ENCODE measurements at places on chromosomes 2 and 18.

DNA sequence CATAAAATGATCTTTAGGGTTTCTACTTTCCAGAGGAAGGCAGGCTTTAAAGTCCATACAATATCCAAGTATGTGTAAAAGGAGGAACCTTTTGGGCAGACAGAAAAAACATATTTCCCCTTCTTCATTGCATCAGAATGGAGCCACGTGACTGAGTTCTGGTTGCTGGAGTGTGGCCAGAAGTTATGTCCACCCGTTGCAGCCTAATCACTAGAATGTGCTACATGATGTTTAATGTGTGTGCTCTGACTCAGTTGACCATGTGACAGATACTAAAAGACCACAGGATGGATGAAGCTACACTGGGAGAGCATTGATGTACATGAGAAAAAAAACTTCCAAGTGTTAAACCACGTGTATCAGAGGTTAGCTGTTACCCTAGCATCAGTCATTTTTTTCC lies 460.9 kb downstream of the RIT2 start:
- no peak for DNase-seq

- DNase-seq, result no peak
Observed at GRCh38 chr2:64331114-64331645, 122.8 kb upstream of the LGALSL start.

DNA sequence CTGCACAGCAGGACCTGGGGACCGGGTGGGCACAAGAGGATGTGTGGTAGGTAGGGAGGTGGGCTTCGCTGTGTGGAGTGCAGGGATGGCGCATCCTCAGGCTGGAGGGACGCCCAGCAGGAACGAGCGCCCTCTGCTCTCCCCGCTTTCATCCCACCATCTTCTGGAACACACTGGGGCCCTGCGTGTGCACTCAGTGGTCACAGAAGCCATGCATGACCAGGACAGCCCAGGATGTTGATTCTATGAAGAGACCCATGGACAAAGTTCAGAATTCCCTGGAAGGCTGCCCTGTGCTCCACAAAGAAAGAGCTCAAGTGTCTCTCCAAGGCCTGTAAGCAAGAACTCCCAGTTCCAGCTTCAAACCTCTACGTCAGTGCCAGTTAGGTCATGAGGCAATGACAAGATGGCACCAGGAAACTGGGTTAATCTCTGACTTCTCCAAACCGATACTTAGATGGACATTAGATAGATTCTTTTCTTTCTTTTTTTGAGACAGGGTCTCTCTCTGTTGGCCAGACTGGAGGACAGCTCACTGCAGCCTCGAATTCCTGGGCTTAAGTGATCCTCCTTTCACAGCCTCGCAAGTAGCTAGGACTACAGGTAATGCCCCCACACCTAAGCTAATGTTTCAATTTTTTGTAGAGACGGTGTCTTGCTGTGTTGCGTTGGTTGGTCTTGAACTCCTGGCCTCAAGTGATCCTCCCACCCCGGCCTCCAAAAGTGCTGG lies 3.4 kb downstream of the SLC66A2 start:
- DNase-seq, result no peak

- DNase-seq, result no peak
Observed at GRCh38 chr2:224846161-224846560, 130.0 kb upstream of the CCDC195 start.

- peak; percentile 73 for DNase-seq
Observed at GRCh38 chr2:72778410-72778809, 47.4 kb downstream of the EXOC6B start.

DNA sequence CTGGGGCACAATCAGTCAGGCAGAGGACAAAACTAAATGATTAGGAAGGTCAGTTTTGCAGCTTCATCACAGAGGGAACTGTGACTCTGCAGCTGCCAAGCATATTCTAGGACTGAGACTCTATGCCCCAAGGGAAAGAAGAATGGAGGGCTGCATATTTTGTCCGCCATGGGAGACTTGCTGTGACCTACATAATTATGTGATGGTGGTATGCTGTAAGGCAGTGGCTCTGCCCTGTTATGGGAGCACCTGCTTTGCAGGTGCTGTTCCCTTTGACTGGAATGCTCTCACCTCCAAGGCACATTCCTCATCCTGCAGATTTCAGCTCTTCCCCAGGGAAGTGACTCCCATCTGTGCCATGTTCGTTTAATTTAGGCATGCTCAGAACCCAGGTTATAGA lies 261.9 kb upstream of the EPHA4 start:
- no peak for DNase-seq

DNA sequence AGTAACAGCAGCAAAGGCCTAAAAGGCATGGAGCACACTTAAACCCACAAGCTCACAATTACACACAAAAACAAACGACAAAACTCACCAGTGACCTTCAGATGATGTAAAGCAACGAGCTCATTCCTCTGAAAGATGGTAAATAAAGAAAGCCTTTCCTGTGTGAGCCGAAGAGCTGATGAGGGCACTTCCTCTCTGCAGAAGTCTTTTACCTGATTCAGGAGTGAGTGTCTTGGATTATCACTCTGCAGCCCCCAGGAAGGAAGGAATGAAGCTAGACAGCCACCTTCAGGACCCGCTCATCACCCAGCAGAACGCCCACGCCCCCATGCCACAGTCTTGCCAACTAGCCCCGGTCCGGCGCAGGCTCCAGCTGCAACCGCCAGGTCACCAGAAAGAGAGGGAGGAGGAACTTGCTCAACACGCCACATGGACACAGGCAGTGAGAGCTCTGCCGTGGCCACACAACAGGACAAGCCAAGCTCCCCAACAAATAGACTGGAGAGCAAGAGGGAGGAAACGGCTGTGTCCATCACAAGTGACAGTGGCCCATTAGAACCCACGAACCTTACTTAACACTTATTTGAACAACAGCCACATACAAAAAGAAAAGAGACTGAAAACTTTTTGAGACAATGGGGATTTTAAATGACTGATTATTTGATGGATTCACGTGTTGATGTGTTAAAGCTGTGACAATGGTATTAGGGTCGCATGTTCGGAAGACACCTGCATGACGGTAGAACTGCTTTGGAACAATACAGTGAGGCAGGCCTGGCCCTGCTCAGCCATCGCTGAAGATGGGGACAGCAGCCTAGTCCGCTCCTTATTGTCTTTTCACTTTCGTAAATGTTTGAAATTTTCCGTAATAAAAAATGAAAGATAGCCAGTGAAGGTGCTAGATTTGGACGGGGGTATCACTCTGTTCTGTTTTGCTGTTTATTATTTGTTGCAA lies 127.3 kb downstream of the HDAC4 start:
- no peak for DNase-seq

DNA sequence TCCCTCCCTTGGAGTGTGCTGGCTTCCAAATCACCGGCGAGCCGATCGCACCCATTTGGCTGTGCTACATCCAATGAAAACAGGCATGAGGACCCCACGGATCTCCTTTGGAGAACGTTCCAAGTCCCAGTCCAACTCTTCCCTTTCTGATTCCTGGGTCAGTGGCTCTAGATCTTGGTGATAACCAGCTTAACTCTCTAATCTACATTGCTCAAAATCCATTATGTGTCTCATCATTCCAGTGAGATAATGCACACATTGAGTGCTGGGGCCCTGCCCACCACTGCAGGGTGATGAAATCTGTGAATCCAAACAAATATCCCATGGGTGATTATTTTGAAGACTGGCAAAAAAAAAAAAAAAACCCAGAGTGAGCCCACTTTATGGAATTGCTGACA lies 232.7 kb upstream of the COPS8 start:
- DNase-seq, result no peak

- no peak for DNase-seq
Observed at GRCh38 chr2:207926989-207927300, 98.4 kb downstream of the PLEKHM3 start.

GRCh38 chr2:208872591-208872990 lies 466.0 kb downstream of the PTH2R start:
- peak; percentile 89 for DNase-seq

- no peak for DNase-seq
Observed at GRCh38 chr2:214477305-214477704, 66.5 kb downstream of the VWC2L start.

GRCh38 chr2:121140734-121141133 lies 144.3 kb downstream of the TFCP2L1 start:
- DNase-seq, result no peak

DNA sequence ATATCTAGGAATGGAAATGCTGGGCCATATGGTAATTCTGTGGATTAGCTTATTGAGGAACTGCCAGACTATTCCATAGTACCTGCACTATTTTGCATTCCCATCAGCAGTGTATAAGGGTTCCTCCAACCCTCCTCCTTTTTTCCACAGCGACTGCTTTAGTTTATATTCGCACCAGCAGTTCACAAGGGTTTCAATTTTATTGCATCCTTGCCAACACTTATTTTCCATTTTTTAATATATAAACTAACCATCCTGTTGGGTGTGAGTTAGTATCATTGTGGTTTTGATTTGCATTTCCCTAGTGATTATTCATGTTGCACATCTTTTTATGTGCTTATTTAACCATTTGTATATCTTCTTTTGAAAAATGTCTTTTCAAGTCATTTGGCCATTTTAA lies 67.0 kb downstream of the NAT8 start:
- no peak for DNase-seq

DNA sequence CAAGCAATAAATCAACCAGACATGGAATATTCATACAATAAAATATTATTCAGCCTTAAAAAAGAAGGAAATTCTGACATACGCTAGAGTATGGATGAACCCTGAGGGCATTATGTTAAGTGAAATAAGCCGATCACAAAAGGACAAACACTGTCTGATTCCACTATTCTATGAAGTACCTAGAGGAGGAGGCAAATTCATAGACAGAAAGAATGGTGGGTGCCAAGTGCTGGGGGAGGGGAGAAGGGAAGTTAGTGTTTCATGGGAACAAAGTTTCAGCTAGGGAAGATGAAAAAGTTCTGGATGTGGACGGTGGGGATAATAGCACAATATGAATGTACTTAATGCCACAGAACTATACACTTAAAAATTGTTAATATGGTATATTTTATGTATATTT lies 19.8 kb downstream of the SMAD7 start:
- no peak for DNase-seq

DNA sequence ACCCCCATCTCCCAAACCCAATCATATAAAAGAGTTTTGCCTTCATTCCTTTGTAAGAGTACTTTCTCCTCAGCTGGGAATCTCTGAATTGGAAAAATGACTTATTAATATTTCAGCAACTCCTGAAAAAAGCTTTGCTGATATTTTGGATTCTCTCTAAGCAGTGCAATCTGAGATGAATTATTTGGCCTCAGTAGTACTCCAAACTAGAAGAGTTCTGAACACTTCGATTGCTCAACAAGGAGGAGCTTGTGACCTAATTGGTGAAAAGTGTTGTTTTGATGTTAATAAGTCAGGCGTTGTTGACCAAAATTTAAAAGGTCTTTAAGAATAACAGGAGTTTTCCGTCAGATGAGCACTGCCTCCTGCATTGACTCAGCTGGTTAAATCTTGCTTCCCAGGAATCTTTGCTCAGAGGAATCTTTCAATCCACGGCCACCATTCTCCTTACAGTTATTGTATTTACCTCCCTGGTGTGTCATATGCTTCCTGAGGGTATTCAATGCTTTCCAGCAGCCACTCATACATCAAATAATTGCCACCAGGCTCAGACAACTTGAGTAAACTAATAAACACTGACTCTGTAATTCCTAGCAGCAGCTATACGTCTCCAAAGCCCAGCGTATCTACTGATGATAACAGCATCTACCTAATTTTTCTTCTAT lies 24.5 kb upstream of the LIPG start:
- no peak for DNase-seq

DNA sequence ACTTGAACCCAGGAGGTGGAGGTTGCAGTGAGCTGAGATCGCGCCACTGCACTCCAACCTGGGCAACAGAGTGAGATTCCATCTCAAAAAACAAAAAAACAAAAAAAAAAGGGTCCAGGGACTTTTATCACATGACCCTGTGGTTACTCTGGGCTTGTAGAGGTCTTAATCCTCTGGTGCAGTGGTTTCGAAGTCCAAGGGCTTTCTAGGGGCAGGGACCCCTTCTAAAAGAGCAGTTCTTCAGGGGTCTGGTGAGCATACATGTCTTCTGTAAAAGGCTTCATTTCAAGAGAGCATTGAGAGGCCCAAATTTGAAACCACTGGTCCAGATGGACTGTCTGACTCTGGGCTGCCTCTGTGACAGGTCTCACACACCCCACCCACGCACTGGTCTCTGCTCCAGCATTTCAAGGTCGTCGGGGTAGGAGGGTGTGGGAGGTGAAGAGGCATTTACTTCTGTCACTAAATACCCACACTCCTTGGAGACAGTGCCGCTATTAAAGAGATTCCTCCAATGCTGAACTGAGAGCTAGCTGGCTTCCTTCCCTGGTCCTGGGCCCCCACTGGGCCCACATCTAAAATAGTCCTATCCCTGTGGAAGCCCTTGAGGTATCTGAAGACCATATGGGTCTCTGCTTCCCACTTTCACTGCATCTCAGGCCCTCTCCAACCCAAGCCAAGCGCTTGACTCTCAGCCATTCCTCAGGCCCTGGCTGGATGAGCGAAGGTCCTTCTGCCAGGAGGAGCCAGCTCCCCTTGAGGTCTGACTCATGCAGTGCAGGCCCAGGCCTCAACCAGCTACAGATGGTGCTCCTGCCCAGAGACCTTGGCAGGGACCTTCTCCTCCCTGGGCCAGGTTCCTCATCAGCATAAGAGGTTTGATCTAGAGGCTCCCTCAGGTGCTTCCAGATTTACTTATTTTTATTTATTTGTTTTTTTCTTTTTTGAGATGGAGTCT lies 44.8 kb downstream of the PAX8 start:
- DNase-seq, result peak; percentile 50

DNA sequence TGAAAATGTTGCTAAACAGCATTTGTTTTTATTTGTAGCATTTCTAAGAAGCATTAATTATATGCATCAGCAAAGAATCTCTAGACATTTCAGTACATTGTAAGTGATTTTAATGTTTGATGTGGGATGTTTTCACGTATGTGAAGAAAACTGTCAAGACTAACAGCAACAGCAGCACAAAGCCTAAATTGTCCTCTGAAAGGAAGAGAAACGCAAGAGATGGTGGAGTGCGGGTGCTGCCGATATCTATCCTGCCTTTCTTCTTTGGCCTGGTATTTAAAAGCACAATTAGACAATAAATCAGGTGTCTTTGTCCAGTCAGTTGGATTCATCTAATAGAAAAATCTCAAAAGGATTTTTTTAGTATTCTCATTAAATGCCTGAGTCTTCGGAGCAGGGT lies 3.1 kb downstream of the TWIST2 start:
- DNase-seq, result no peak

DNA sequence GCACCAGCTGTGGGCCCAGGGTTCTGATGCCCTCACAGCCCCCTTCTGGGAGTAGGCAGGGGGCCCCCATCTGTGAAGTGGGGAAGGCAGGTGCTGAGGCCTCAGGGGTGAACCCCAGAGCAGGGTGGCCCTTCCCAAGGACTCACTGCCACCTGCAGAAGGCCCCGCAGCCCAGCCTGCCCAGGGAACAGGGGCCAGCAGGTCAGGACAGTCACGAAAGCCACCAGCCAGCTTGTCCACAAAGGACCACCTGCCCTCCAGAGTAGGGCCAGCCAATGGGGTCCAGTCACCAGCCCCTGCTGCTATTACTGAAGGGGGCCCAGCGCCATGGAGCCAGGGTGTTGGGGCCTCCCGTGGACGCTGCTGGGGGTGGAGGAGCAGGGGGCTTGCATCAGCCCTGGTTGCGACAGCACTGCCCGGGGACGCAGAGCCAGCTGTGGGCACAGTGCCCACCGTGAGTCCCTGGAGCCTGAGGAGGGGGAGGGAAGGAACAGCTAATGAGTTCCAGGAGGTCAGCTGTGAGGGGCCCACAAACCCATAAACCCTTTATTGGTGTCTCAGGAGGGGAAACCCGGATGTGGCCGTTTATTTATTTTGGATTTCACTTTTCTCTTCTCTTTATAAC lies 11.5 kb upstream of the SNED1 start:
- no peak for DNase-seq
